Activated CD4-positive, alpha-beta T cell treated with anti-CD3 and anti-CD28 coated beads, Interleukin-2, amount 10 ng/mL, durations not matched to agents 7 days and 5 days (primary cell): ENCODE measurements at places on chromosomes 3 and 15. TPM values are rescaled to one million over a fixed set of nuclear protein-coding genes. Genes with fewer than 3 reads are reported as not detected.

The POC1A gene
- total RNA-seq: 26.9 TPM

The CHRM5 gene
- not detected for total RNA-seq

GRCh38 chr3:116186049-116186448 lies 259.2 kb downstream of the LSAMP start:
- no peak for DNase-seq

DNA sequence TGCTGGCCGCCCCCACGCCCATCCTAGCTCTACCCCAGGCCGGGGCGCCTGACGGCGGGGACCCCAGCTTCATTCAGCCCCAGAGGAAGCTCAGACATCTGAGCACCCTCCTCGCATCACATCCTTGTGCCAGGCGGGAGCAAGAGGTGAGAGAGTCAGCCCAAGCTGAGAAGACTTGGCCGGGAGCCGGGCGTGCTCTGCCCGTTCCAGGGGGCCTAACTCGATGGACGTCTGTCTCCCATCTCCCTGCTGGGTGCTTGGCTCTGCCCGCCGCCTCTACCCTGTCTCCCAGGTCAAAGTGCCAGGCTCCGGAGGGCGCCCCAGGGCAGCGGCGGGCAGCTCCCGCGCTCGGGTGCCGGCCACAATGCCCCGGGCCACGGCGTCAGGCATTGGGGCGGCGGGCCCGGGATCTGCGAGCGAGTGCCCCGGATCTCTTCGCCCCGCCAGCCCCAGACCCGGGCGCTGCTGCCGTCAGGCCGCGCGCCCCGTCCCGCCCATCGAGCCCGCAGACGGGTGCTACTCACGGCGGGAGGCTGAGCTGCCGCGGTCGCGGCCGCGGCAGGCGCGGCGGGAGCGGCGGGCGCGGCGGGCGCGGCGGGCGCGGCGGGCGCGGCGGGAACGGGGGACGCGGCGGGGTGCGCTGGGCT lies 388 bp downstream of the DAPK2 start:
- DNase-seq: peak; percentile 27

DNA sequence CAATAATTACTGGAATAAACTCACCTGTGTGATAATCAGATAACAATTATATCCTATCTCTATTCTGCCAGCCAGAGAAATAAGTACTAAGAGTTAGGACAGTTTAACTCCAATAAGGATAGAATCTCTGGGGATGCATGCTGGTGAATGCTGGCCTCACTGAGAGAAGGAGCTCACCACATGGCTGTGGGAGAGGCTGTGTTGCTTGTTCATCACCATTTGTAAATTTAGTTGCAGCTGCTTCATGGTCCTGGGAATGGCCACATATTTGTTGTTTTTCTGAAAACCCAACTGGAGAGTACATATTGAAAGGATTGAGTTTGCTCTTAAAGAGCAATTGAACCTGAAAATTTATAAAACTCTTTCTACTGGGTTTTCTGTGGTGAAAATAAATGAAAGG lies 207.3 kb downstream of the NECTIN3 start:
- DNase-seq: no peak

DNA sequence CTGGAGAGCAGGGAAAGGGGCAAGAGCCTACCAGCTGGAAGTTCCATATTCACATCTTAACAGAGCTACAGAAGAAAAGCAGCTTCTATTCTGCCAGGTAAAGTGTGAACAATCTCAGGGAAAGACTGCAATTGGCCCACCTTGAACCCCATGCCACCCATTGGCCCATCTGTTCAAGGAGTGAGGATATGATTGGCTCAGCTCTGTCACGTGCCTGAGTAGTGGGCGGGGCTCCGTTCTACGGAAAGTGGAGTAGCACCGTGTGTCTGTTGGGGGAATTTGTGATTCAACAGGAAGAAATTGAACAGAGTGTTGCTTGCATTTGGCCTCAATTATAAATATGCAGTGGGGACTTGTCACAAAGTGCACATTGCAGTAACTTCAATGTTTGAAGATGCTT lies 81.8 kb downstream of the MINAR1 start:
- DNase-seq: no peak
